ENCODE measurements at places on chromosomes 13 and 19.

- DNase-seq, result no peak
Measured at GRCh38 chr19:35907377-35907745, 734 bp downstream of the TYROBP start.

DNA sequence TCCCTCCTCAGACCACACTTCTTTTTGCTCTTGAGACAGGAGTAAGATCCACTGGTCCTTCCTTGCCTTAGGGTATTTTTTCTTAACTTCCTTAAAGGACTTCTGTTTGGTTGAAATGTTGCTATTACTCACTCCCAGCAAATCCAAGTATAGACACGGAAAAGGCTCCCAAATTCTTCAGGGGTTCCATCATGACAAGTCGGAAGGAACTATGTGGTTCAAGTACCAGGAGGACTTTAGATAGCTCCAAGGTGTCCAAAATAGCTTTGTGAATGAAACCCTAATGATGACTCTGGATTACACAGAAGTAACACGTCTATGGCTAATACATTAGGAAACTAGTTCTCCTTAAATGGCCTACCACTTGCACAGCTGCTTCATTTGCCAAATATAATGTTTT is 238.7 kb downstream of the KCTD12 start:
- no peak for DNase-seq

- DNase-seq, result no peak
Measured at GRCh38 chr13:40637643-40638042, 28.8 kb downstream of the FOXO1 start.

DNA sequence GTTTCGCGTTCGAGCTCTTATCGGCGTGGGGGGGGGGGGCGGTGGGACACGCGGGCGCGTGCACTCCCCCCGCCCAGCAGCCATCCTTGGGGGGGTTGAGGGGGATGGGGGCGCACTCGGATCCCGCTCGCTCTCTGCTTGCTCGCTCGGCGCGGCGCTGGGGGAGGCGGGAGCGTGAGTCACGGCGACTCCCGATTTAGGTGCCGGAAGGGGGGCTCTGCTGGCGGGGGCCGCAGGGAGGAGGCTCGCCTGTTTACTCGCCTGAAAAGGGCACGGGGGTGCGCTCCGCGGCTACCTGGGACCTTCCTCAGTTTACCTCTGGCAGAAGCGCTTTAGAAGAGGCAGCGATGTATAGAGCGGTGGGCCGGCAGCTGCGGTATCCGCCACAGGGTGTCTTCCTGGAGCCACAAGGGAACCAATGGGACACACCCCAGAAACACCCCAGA is 1.1 kb upstream of the PDE4A start:
- DNase-seq, result peak; percentile 73

DNA sequence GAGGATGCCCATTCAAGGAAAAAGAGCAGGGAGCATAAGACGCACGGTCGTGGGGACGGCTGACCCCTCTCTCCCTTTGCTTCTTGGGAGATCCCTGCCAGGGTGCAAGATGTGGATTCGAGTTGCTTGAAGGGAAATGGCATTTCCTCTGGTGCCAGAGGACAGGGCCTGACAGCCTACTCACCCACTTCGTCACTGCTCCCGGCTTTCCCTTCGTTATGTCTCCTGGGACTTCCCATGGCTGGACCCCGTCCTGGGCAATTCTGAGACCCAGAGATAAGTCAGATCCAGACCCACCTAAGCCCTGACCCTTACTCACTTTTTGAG is 1.2 kb downstream of the TBC1D17 start:
- no peak for DNase-seq

- DNase-seq, result no peak
Measured at GRCh38 chr13:20414546-20415305, 110.9 kb downstream of the CRYL1 start.

- DNase-seq, result no peak
Measured at GRCh38 chr13:76489274-76489673, 396.9 kb downstream of the KCTD12 start.

GRCh38 chr13:78806457-78806856 is 147.5 kb upstream of the OBI1 start:
- no peak for DNase-seq

GRCh38 chr13:110697842-110698241 is 8.1 kb downstream of the CARS2 start:
- DNase-seq, result no peak

DNA sequence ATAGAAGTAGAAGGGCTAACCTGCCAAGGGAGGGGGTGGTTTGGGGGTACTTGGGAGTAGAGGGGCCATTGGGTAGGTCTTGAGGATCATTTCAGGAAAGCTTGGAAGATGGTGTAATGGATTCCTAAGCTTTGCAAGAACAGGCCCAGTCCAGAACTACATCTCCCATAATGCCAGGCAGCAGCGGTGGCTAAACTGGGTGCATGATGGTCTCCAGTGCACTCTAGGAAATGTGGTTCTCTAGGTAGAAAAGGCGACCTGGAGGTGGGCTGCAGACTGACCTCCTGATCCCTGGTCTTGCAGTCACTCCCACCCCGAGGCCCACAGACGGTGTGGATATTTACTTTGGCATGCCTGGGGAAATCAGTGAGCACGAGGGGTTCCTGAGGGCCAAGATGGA is 3.8 kb downstream of the APLP1 start:
- no peak for DNase-seq

DNA sequence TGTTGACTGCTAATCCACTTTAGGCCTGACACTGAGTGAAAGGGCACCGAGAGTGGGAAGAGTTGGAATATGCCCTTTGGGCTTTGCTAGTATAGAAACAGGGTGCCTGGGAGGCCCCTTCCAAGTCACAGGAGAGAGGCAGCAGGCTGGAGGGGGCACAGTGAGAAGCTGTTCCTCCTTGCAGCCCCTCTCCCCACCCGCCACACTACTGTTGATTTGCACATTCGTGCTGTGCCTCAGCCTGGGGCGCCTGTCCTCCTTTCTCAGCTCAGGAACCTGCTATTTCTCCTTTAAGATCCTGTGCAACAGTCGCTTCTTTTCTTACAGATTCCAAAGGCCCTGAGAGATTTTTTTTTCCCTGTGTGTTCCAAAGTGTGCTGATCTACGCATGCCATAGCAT is 2.8 kb upstream of the B3GLCT start:
- no peak for DNase-seq

- no peak for DNase-seq
Measured at GRCh38 chr13:75222031-75222430, 259.9 kb downstream of the TBC1D4 start.

GRCh38 chr19:1932395-1932794 is 8.6 kb upstream of the CSNK1G2 start:
- DNase-seq, result no peak

GRCh38 chr13:25541434-25542123 is 169.8 kb downstream of the ATP8A2 start:
- no peak for DNase-seq

DNA sequence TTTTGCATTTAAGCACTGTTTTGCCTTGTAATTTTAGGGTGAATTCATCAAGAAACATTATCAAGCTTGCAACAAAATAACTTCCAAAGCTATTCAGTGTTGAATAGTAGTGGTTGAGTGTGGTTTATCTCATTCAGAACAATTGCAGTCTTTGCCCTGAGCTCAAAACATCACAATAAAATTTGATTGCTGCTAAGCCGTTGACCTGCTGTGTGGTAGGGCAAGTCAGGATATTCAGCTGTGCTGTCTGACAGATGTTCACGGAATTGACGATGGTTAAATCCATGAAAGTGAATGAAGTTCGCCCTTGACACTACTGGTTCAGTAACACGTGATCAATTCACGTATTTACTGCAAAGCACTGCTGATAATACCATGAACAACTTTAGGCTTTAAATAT is 66.9 kb downstream of the GJA3 start:
- DNase-seq, result no peak

- no peak for DNase-seq
Measured at GRCh38 chr19:19877724-19878123, 12.0 kb downstream of the ZNF253 start.

GRCh38 chr13:39272994-39273393 is 234.7 kb downstream of the NHLRC3 start:
- DNase-seq, result no peak

GRCh38 chr13:93859716-93860115 is 619.8 kb downstream of the DCT start:
- no peak for DNase-seq

DNA sequence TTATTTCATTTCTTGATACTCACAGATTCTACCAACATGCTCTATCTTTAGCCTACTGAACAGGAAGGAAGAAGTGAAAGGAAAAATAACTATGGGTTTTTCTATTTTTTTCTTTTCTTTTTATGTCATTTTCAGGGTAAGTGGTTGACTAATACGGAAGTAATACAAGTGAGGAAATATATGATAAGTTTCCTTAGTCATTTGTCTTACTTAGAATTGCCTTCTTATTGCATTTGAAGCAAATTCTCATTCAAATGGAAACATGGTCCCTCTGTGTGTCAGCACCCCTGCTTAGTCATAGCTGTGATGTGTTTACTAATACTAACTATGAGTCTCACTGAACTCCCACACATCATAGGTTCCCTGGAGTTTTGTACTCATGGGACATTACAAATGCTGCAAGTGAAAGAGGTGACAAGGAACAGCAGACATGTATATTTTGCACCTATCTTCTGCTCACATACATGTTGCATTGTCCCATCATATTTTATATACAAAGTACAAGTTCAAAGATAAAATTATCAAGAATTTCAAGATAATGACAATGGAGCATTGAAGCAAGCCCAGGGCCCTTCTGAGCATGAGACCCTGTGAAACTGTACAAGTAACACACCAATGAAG is 60.1 kb downstream of the DCT start:
- peak; percentile 28 for DNase-seq

- no peak for DNase-seq
Measured at GRCh38 chr19:47701717-47702552, 11.3 kb upstream of the EHD2 start.

- no peak for DNase-seq
Measured at GRCh38 chr19:44685877-44686276, 13.1 kb upstream of the CEACAM16 start.
